ENCODE measurements at places on chromosomes 16 and 17.

DNA sequence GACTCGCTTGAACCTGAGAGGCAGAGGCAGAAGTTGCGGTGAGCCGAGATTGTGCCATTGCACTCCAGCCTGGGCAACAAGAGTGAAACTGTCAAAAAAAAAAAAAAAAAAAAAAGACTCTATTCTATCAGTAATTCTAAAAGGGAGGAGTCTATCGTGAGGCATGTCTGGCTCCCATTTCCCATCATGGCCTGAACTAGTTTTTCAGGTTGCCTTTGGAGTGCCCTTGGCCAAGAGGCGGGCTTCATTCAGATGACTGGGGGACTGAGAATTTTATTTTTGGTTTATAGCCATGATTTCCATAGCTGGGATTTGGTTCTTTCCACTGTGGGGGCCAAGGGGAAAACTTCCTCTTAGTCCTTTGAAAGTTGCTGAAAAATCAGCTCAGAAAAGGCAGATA is 3.5 kb upstream of the SNX29 start:
- H3K4me1 ChIP-seq: peaks cover 18% of the 10 kb centered on the region
- no peaks in the 10 kb centered on the region for H3K36me3 ChIP-seq
- H3K4me3 ChIP-seq: no peak overlapping the region
- H3K27me3 ChIP-seq: no peaks in the 10 kb centered on the region

- H3K27ac ChIP-seq: no peak overlapping the region
- H3K36me3 ChIP-seq: no peaks in the 10 kb centered on the region
Measured at GRCh38 chr17:38636054-38636453, 30.3 kb upstream of the SRCIN1 start.

DNA sequence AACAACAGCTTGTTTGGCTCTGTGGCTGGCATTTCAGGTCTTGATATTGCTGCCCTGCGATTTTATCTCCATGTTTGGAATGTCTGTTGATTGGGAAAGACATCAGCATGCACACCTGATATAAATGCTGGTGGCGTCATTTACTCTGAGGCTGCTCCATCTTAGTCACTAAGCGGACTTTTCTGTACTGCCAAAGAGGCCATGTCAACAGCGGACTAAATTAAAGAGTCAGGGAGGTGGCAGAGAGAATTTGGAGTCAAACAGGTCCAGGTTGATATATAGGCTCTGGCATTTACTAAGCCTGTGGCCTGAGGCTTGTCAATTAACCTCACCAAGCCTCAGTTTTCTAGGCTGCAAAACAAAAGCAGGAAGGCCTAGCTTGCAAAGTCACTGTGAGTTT is 6.2 kb downstream of the RBFOX1 start:
- H3K4me3 ChIP-seq: no peak overlapping the region
- peaks cover 6% of the 10 kb centered on the region for H3K27me3 ChIP-seq
- H3K4me1 ChIP-seq: no peaks in the 10 kb centered on the region
- H3K36me3 ChIP-seq: no peaks in the 10 kb centered on the region

GRCh38 chr16:80656711-80657150 is 115.9 kb downstream of the DYNLRB2 start:
- no peak for DNase-seq
- no peak overlapping the region for H3K4me3 ChIP-seq
- H3K4me1 ChIP-seq: no peaks in the 10 kb centered on the region
- H3K36me3 ChIP-seq: no peaks in the 10 kb centered on the region

GRCh38 chr16:5073279-5073629 is 1.6 kb downstream of the ALG1 start:
- no peaks in the 10 kb centered on the region for H3K36me3 ChIP-seq
- no peaks in the 10 kb centered on the region for H3K27me3 ChIP-seq
- no peak overlapping the region for H3K27ac ChIP-seq
- H3K4me1 ChIP-seq: peaks cover 12% of the 10 kb centered on the region

- H3K27ac ChIP-seq: no peak overlapping the region
- no peaks in the 10 kb centered on the region for H3K4me1 ChIP-seq
- no peak overlapping the region for H3K4me3 ChIP-seq
- no peak for DNase-seq
- H3K27me3 ChIP-seq: no peaks in the 10 kb centered on the region
Measured at GRCh38 chr16:11651796-11652195, 16.5 kb upstream of the SNN start.

- no peak overlapping the region for H3K4me3 ChIP-seq
- no peaks in the 10 kb centered on the region for H3K27me3 ChIP-seq
- H3K36me3 ChIP-seq: peaks cover 4% of the 10 kb centered on the region
- no peaks in the 10 kb centered on the region for H3K4me1 ChIP-seq
Measured at GRCh38 chr16:86545954-86546637, 8.9 kb downstream of the MTHFSD start.

GRCh38 chr17:29342158-29342765 is 47.9 kb upstream of the TAOK1 start:
- DNase-seq: no peak
- no peaks in the 10 kb centered on the region for H3K36me3 ChIP-seq
- peaks cover under 1% of the 10 kb centered on the region for H3K4me1 ChIP-seq
- H3K27me3 ChIP-seq: no peaks in the 10 kb centered on the region
- no peak overlapping the region for H3K27ac ChIP-seq

DNA sequence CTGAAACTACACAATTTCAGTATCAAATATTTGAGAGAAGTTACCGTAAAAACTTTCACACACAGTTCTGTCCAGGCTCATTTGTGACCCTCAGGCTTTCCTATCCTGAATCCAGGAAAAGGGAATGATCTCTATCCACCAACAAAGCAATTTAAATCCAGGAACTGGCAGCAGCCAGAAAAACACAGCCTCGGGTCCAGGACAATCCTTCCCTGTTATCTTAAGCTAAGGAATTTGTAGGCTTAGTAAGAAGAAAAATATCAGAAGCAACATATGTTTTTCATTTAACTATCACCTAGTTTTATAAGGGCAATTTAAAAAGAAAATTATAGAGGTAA is 47.1 kb downstream of the TEX2 start:
- peaks cover 14% of the 10 kb centered on the region for H3K4me1 ChIP-seq
- no peak overlapping the region for H3K4me3 ChIP-seq
- no peak for DNase-seq

Data from PC-9 (cell line).